ENCODE measurements at places on chromosomes 6 and 20. TPM values are rescaled to one million over a fixed set of nuclear protein-coding genes. Genes with fewer than 3 reads are reported as not detected.

AVP gene
- total RNA-seq = not detected

DDX43 gene
- 0.32 TPM for total RNA-seq

HNF4A gene
- under 0.01 TPM for total RNA-seq

VWA7 gene
- total RNA-seq = 0.38 TPM

HLA-B gene
- total RNA-seq = 1,298 TPM

CLIC5 gene
- 0.06 TPM for total RNA-seq

RAMACL gene
- total RNA-seq = 1.8 TPM

TP53TG5 gene
- not detected for total RNA-seq

SLC35D3 gene
- total RNA-seq = not detected

TRIM15 gene
- not detected for total RNA-seq

TBX18 gene
- total RNA-seq = 31.0 TPM

PRICKLE4 gene
- 2.3 TPM for total RNA-seq

KCNB1 gene
- not detected for total RNA-seq

GPSM3 gene
- total RNA-seq = 3.2 TPM

CST2 gene
- total RNA-seq = not detected

FRMD1 gene
- not detected for total RNA-seq

ATP6V1G2 gene
- total RNA-seq = 0.49 TPM

VGLL2 gene
- total RNA-seq = not detected

PTPN1 gene
- 22.3 TPM for total RNA-seq

NR2E1 gene
- total RNA-seq = not detected

PPP1R3G gene
- total RNA-seq = 0.16 TPM

Measured in bladder microvascular endothelial cell (primary cell).